ENCODE measurements at places on chromosomes 1 and 21.

DNA sequence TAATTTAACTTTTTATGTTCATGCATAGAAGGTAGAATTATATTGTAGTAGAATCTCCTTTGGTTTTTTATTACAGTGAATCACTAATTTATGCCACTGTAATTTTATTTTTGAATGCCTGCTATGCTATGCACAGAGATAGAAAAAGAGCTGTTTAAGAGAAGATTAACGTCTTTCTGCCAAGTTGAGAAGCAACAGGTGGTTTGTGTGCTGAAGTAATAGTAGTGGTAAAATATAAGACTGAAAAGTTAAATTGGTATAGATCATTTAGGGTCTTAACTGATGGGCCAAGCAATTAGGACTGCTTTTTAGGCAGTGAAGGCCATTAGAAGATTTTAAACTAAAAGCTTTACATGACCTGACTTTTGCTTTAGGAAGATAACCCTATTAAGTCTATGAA, 115.1 kb downstream of the SYT14 start:
- no peak for DNase-seq

DNA sequence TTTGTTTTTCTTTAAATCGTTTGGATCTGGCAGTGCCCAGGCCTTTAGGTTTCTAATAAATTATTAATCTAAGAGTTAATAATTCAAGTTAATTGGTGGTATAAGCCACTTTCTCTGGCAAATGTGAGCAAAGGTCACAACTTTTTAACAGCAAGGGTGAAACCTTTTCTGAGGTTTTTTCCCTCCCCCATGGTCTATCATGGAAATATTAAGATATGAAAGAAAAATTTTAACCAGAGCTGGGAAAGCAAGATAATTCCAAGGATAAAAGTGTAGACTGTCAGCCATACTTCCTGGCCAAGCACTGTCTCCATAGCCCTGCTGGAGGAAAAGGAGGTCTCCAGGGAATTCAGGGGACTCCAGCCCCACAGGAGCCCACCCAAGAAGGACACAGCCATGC, 341.2 kb downstream of the SETD4 start:
- no peak for DNase-seq

- DNase-seq: no peak
Observed at GRCh38 chr1:156143765-156144489, 9.5 kb upstream of the SEMA4A start.

GRCh38 chr1:66779475-66780078, 21.5 kb downstream of the INSL5 start:
- no peak for DNase-seq

DNA sequence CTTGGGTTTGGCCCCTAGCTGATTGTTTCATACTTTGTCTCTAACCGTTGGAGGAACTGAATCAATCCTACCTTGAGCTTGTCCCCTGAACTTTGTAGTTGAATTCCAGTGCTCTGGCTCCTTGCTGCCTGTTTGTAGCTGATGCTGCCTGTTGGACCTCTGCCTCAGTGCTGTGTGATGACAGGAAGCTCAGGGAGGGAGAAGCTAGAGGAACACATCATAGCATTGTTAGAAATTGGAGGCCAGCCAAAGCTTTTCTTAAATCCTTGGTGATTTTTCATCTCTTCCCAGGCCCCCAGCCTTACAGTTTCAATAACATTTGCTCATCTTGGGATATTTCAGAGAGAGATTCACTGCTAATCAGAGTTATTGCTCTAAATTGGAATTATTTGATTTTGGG, 34.0 kb downstream of the MACF1 start:
- no peak for DNase-seq
